ENCODE measurements at places on chromosomes 3 and 15.
A peak's percentile ranks its signal among the peaks of the same experiment; 100 is the strongest.

GRCh38 chr3:14374444-14374883 lies 27.9 kb upstream of the SLC6A6 start:
- no peak for DNase-seq

DNA sequence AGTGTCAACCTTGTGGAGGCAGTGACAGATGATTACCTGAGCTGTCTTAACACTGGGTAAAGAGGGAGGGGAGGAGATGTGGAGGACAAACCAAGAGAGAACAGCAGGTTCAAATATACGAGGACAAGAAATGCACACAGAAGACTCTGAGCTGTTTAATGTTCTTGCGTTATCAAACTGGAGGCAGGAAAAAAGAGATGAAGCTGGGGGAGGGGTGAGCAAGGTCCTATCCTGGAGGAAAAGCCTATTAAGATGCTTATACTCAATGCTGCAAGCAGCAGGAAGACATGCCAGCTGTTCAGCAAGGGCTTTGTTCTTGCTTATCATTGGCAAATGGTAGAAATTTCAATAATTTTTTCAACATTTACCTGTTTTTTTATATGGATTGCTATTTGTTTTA lies 345.7 kb upstream of the TRIM42 start:
- DNase-seq, result no peak

GRCh38 chr15:55197362-55197705 lies 593 bp upstream of the RSL24D1 start:
- DNase-seq, result no peak

DNA sequence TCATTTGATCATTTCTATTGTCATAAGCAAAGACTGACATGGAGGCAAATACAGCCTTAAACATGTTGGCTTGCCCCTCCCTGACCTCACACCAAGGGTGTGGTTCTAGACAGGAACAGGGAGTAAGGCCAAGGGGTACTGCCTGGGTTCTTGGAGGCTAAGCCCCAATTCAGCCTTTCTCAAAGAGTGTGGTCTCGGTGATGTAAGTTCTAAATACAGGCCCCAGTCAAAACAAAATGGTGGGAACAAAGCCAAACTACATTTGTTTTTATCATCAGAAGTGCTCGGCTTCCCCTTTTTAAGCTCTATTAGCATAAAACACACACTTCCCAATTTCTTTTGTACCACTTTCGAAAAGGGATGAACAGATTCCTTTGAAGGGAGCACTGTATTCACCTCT lies 129.5 kb downstream of the ATP8B4 start:
- DNase-seq, result peak; percentile 40

GRCh38 chr3:10602769-10603768 lies 97.7 kb upstream of the ATP2B2 start:
- no peak for DNase-seq

DNA sequence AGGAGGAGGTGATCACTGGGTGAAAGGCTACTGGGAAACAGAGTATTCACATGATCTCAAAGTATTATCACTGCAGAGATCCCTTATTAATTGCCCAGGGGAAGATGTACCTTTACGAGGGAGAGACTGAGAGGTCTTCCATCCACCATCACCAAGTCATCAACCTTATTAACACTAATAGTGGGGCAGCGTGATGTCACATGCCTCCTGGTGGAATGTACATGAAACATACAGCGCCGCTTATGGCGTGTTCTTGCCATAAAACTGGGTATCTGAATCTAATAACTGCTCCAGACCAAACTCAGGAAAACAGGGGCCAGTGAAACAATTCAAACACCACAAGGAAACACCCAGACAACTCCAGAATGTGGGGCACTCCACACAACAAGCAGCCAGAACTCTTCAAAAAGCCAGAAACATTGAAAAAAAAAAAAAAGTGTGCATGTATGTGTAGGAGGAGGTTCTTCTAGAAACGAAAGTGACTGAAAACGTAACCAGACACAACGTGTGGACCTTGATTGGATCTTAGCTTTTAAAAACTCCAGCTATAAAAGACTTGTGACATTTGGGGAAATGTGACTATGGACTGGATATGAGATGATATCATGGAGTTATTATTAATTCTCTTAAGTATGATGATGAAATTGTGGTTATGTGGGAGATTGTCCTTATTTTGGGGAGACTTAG lies 4.6 kb downstream of the STIMATE start:
- DNase-seq, result peak; percentile 98

- DNase-seq, result no peak
Measured at GRCh38 chr15:25859838-25860645, 3.1 kb downstream of the ATP10A start.

GRCh38 chr3:138472141-138472825 lies 37.9 kb downstream of the ESYT3 start:
- no peak for DNase-seq

GRCh38 chr3:42827023-42827422 lies 17.8 kb downstream of the ACKR2 start:
- no peak for DNase-seq

- no peak for DNase-seq
Measured at GRCh38 chr3:194840661-194841514, 155.2 kb downstream of the FAM43A start.

GRCh38 chr15:70160267-70160666 lies 62.5 kb upstream of the TLE3 start:
- peak; percentile 65 for DNase-seq

DNA sequence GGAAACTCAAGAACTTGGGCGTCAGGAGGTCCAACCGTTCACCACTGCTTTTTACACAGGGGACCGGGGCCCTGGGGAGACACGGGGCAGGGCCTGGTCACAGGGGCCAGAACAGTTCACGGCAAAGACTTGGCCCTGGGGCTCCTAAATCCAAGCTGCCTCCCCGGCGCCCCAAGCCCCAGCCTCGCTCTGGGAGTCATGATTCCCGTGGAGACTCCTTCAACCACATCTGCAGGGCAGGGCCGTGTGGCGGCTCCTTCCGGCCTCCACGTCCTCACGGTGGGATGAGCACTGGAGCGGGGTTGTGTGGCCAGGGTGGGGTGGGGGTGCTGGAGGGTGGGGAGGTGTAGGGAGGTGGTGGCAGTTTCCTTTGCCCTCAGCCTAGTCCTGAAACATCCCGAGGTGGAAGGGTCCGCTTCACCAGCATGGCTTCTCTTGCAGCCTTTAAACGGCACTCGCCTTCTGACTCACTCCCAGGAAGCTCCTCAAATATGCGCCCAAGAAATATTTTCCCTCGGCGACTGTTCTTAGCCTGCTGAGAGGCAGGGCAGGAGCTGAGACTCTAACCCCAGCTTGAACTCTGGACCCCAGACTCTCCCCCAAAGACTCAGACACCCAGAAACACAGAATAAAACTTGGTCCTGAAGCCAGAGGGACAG lies 1.8 kb downstream of the MUC4 start:
- DNase-seq, result no peak

DNA sequence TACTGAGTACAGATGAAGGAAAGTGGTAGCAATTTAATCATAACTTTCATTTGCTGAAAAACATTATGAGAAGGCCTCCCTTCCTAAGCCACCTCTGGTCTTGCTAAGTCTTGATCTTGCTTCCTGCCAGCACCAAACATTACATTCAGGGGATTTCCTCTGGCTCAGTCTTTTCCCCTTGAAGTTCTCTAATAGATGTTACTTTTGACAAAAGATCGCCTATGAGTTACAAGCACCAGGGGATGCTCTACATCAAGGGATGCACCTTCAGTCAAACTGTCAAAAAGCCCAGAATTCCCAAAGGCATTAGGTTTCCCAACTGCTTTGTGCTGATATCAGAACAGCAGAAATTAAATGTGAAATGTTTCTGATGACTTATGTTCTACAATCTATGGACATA lies 47.3 kb downstream of the AQP9 start:
- DNase-seq, result no peak

- no peak for DNase-seq
Measured at GRCh38 chr15:101686718-101687117, 34.5 kb upstream of the TM2D3 start.

Measured in inflammatory macrophage treated with lipopolysaccharide for 4 hours (primary cell).